ENCODE measurements at places on chromosomes 11 and 22. TPM values are rescaled to one million over a fixed set of nuclear protein-coding genes. Genes with fewer than 3 reads are reported as not detected.

The TMEM151A gene
- 0.08 TPM for total RNA-seq

The SCO2 gene
- total RNA-seq, result 5.7 TPM

The FREY1 gene
- total RNA-seq, result not detected

The RCOR2 gene
- 7.8 TPM for total RNA-seq

The FOLR1 gene
- 1.7 TPM for total RNA-seq

DNA sequence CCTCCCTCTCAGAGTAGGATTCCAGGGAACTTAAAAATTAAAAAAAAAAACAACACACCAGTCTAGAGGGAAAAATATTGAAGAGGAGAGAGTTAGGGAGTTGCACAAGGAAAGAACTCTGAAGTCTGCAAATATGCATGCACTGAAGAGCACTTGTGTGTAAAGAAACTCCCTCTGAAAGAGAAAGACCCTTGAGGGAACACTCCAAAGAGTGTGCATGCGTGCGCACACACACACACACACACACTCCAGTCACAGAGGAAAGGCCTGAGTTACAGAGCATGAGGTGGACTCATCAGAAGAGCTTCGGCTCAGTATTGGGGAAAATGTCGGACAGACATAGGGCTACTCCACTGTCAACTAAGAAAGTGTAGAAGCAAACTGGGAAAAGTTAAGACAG, 30.1 kb downstream of the GGTLC2 start:
- DNase-seq, result no peak

GRCh38 chr11:93194673-93195291, 3.0 kb downstream of the SLC36A4 start:
- DNase-seq, result no peak

DNA sequence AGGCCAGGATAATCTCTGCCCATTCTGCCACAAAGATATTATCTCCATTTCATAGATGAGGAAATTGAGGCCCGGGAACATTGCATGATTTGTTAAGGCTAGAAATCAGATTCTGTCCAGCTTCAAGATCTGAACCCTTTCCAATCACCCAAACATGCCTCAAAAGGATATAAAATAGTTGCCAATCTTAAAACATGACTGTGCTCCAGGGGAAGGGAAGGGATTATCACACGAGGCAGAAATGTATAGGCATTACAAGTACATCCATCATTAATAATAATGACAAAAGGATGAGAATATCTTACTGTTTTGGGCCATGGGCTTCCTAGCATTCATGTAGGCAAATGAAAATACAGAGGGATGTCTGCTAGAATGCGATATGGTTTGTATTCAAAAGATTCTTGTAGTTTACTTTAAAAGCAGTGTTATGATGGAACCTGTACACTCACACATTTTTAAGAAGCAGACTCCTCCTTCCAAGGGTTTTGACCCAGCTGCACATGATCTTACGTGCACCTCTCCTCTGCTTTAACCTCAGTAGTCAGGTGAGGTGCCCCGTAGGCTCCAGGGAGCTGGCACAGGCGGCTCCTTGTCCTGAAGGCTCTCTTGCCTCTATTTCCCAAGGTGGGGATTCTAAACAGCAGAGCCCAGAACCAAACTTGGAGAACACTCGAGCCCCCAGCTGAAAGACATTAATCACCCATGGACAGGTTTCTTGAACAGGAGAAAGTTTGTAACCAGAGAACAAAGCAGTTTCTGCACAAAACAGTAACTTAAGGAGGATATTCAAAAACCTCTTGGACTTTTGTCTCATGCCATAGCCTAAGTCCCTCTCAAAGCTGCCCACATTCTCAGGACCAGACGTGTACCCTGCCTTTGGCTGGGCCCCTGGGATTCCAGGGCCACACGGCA, 36.0 kb downstream of the PARVA start:
- no peak for DNase-seq

DNA sequence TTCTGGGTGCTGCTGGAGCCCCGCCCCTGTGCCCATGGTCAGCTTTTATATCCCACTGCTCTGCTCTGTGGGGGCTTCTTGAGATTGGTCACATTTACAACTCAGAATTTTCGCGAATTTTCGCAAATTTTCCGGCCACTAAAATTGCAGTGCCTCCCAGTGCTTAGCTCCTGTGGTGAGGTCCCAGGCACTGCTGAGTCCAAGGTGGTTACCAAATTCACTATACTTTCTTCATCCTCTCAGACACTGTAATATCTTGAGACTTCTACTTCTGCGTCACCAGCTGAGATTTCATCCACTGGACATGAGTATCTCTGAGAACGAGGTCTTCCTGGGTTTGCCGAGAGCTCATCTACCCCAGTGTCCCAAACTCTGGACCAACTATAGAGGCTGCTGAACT, 8.7 kb downstream of the KDM4F start:
- DNase-seq, result no peak

DNA sequence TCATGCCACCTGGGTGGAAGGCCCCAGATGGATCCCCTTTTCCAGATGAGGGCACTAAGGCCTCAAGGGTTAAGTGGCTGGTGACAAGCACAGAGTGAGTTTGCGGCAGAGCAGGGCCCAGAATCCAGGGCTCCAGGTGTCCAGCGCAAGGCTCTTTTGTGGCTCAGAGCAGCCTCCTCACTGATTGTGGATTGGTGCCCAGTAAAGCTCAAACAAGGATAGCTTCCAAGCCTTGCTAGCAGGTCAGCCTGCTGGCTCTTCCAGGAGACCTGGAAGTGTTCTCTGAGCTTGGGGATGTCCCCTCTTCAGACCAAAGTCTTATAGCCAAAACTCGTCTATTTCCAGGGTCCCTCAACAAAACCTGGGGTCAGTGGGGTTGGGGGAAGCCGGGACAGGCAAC, 167.6 kb upstream of the SYT13 start:
- DNase-seq, result no peak

GRCh38 chr11:10322830-10323792, 18.2 kb downstream of the ADM start:
- DNase-seq, result no peak

- DNase-seq, result no peak
Measured at GRCh38 chr11:107457205-107457557, 444 bp downstream of the CWF19L2 start.

GRCh38 chr11:134905517-134905916, 493.5 kb upstream of the B3GAT1 start:
- DNase-seq, result no peak

GRCh38 chr22:19240813-19241592, 50.5 kb downstream of the CLTCL1 start:
- DNase-seq, result no peak

Data from kidney epithelial cell (primary cell).